Posterior cingulate gyrus (tissue), 11 donors: ENCODE measurements at places on chromosomes 7 and 10.
A peak's percentile ranks its signal among the peaks of the same experiment; 100 is the strongest.

DNA sequence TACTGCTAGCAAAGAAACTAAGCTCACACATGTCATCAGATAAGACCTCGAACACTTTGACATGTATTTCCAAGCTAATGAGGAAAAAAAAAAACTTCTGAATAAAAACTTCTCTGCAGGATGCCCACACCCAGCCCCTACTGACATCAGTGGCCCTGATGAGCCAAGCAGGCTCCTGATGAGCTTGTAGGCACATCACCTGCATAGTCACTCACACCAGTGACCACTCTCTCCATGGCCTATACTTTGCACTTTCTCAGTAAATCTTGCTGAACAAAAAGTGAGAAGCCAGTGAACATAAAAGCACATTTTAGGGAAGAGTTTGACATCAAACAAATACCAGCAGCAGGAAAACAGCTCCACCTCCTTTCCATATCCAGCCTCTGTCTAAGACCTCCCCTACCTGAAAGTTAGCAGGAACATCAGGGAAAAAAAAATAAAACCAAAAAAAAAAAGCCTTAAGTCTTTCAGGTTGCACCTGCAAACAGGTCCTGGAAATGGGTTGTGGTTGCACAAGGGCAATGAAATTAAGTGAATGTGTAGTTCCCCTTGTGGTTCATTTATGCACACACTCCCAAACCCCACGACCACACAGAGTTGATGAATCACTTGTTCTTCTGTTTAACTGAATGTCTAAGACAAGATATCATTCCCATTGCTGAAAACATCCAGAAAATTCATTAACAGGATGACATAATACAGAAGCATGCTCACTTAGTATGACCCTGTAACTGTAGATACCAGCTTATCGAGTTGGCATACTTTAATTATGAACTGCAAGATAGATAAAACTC lies 205.2 kb upstream of the PDE1C start:
- DNase-seq = no peak

DNA sequence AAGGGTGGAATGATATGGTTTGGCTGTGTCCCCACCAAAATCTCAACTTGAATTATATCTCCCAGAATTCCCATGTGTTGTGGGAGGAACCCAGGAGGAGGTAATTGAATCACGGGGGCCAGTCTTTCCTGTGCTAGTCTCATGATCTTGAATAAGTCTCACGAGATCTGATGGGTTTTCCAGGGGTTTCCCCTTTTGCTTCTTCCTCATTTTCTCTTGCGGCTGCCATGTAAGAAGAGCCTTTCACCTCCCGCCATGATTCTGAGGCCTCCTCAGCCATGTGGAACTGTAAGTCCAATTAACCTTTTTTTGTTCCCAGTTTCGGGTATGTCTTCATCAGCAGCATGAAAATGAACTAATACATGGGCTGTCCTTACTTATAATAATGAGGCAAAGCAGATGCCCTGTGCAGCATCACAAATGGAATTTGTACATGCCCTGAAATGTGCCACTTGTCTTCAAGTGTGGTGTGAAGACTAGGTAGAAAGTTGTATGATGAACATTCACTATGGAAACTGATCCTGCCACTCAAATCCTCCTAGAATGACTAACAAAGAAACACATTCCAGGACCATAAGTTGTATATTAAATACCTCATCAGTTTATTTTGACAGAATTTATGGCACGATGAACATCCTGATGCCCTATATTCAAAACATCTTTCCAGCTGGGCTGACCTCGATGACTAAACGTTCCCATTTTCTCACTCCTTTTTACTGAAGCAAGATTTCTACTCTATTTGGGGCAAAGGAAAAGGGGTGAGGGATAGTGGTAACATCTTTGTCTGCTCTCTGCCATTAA lies 122.8 kb upstream of the CTTNBP2 start:
- DNase-seq = no peak

- DNase-seq = peak; percentile 30
These were observed 1.8 kb upstream of the ZNF503 start for GRCh38 chr10:75403144-75403938.

DNA sequence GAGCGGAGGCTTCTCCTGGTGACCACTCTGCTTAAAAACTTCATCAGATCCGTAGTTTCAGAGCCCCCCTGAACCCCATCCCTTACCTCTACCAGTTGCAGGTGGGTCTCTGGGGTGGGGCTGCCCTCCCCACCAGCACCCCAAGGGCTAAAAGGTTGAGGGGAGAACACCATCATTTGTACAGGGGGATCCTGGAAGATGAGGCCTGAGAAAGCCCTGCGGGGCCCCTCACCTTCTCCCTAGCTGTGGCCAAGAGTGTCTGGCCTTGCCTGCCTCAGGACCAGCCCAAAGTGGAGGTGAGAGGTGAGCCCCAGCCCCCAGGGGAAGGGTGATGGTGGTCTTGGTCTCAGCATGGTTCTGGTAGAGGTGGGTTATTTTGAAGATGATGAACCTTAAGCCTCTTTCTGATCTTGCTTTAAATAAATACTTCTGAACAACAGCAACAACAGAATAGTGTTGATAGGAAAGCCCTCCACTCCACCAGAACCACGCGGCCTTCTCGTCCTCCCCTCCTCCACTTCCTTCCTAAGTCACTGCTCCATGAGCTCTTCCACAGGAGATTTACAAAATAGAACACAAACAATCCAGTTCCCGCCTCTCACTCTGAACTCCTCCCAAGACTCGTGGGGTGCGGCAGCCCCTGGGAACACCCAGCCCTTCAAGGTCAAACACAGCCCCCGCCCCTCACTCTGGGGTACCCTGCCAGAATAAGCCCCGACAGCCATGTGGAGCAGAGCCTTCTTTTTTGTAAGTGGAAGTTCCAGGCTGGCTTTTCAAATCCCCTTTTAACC lies 169.1 kb downstream of the EGFR start:
- no peak for DNase-seq

GRCh38 chr7:14690486-14690885 lies 212.1 kb downstream of the DGKB start:
- no peak for DNase-seq

- DNase-seq = no peak
These were observed 1188.3 kb upstream of the SORCS1 start for GRCh38 chr10:108352771-108353170.

DNA sequence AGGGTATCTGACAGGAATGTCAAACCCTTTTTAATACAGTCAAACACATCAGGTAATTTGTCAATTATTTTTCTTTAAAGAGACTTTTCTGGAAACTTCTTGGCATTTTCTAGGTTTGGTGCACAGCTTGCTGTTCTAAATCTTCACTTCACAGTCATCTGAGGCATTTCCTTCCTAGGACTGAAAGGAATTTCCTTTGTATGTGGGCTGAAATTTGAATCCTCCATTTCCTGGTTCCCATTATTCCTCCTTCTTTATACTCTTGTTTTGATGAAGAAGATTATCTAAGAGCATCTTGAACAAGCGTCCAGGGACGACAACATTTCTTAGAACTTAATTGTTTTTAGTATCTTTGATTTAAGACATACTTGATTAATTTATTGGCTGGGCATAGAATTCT lies 24.9 kb downstream of the CALD1 start:
- DNase-seq = no peak

DNA sequence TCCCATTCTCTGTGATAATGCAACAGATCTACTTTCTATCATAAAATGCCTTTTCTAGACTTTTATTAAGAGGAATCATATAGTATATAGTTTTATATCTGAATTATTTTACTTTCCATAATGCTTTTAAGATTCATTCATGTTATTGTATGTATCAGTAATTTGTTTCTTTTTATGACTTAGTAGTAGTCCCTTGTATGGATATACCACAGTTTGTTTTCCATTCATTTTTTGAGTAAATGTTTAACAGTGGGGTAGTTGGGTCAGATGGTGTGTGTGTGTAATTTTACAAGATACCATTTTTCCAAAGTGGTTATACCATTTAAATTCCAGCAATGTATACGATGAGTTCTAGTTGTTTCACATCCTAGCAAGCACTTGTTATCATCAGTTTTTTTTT lies 10.4 kb downstream of the PIK3CG start:
- DNase-seq = no peak

- no peak for DNase-seq
These were observed 58.0 kb downstream of the IPMK start for GRCh38 chr10:58209669-58210068.

DNA sequence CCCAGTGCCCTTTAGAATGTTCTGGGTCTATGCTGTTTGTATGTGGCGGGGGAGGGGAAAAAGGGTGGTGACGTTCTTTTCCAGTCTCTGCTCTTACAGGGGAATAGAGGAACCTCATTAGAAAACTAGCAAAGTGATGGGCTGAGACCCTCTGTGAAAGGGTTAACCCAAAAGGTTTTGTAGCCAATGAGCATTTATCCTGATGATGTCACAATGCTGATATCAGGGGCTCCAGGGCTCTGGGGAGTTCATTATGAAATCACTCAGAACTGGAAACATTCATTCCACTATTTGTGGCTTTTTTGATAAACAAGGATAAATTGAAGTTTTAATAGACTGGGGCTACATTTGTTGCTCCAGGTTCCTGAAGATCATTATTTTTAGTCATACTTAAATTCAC lies 71.7 kb downstream of the ARID5B start:
- DNase-seq = no peak

DNA sequence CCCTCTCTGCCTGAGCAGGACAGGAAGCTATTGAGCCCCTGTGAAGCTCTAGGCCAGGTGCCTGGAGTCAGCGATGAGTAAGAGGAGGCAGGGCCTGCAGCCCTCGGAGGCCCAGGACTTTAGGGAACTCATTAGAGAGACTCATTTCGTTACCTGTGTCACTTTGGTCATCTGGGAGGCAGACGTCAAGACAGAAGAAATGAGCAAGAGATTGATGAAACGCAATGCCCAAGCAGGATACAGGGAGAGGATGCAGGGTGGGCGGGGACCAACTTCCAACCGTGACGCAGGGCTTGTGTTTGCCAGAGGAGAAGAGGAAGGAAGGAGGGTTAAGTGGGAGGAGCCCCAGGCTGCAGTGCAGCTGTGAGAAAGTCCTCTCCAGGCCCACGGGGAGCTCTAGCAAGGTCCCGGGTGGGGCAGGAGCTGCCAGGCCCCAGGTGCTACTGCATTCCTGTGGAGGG lies 26.4 kb upstream of the GNA12 start:
- DNase-seq = no peak

GRCh38 chr10:111725050-111725449 lies 458.5 kb downstream of the GPAM start:
- DNase-seq = no peak

GRCh38 chr10:44195112-44196007 lies 189.5 kb downstream of the CXCL12 start:
- DNase-seq = no peak

DNA sequence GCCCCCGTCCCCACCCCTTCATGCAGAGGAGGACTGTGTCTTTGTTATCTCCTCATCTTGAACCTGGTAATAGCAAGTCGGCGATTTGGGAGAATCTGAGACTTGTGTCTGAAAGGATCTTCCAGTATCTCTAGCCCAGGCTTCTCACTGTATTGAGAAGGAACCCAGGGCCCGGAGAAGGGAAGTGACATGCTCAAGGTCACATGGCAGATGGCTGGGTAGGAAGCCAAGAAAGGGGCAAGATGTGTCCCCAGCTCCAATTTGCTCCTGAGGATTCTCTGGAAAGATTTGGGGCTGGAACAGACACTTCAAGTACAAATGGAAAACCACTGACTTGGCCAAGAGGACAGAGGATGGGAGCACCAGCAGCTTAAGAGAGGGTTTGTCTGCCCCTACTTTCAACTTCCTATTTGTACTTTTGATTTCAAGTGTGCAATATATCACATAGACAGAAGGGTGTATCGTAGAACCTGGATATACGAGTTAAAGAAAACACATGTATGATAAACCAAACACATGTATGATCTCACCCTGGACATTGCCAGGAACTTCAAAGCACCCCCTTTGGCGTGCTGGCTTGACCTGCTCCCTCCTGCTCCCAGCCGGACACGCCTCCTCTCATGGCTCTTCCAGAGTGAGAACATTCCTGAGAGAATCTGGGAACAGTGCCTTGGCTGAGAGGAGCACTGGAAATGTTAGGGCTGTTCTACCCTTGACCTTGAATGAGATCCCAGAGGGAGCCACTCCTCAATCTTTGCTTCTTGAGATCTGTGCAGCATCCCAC lies 79.7 kb downstream of the CDH23 start:
- DNase-seq = no peak

DNA sequence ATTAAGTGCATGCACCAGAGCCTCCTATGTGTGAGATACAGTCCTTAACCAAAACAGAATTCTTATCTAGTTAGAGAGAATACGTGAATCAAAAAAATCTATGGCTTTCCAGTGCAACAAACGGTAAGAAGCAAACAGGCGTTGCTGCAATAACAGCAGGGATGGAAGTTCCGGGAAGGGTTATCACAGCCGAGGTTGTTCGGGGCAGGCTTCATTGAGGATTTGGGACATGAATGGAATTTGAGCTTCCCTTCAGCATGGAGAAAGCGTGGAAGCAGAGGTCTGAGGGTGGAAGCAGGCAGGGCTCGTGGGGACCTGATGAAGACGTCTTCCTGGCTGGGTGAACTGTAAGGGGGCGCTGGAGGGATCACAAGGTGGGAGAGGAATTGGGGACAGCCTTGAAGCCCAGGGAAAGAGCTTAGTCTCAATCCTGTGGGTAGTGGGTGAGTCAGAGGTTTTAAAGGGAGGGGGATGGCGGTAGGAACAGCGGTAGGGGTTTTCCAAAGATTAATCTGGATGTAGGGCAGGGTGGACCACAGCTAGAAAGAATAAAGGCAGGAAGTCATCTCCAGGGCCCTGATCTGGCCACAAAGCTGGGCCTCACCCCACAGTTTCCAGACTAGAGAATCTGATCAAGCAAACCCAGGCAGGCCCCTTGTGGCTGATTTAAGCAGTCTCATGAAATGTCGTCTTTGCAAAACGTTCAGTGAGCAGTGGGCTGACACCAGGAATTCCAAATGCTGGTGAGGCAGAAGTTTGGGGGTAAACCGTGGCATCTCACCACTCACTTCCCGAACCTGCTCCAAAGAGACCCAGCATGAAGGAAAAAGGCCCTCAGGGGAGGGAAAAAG lies 65.1 kb downstream of the CALML3 start:
- DNase-seq = no peak

GRCh38 chr7:134710511-134710853 lies 63.8 kb downstream of the BPGM start:
- no peak for DNase-seq

DNA sequence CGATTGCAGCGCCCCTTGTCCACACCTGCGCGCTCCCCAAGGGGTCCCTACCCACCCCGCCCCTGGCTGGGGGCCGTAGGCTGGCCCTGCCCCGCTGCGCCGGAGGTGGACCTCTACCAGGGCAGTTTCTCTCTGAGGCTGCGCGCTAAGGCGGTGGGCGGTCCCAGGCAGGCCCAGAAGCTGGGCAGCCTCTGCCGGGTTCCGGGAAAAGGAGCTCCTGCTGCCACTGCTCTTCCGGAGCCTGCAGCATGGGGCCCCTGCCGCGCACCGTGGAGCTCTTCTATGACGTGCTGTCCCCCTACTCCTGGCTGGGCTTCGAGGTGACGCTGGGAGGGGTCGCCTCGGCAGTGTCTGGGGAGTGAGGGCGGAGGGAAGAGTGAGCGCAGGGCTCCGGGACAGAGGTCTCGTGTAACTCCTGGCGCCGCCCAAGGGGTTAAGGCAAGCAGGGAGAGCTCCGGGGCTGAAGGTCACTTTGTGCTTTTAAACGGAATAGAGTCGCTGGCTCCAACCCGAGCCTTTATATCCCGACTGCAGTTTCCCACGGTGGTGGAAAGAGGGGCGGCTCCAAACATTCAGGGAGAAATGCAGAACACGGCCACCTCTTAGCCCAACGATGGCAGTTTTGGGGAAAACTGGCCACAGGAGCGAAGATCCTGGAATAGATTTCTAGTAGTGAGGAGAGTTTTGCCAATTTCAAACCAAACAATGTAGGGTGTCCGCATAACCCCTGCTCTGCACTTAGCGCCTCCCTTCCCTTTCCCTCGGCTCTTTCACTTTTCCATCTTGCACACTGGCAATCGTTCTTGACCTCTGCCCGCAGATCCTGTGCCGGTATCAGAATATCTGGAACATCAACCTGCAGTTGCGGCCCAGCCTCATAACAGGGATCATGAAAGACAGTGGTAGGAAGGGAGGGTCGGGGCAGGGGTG lies at the start of gene GSTK1:
Gene GSTK1 (plus strand): TSS at position 176 of the 930 bp plus-strand sequence. CDS start 73 bp downstream, at position 249.
- peak; percentile 88 for DNase-seq
